Occipital lobe (tissue), 3 donors: ENCODE measurements at places on chromosomes 3 and 15. TPM values are rescaled to one million over a fixed set of nuclear protein-coding genes. Genes with fewer than 3 reads are reported as not detected.

The FAM81A gene
- 93.1 TPM for total RNA-seq

The GHRL gene
- total RNA-seq = not detected

The TRPM1 gene
- total RNA-seq = not detected

The TPRA1 gene
- total RNA-seq = 18.6 TPM

The CDHR4 gene
- total RNA-seq = not detected

The TM4SF18 gene
- total RNA-seq = 5.6 TPM

The LIPC gene
- 0.16 TPM for total RNA-seq

The DLL4 gene
- total RNA-seq = 4.8 TPM

The SPINK8 gene
- not detected for total RNA-seq

The XIRP1 gene
- total RNA-seq = not detected

The KIF7 gene
- 5.1 TPM for total RNA-seq

The FGF7 gene
- total RNA-seq = 0.31 TPM

The EXD1 gene
- total RNA-seq = 0.78 TPM

The SERINC4 gene
- not detected for total RNA-seq

The ERICH6 gene
- total RNA-seq = not detected

The PRR20G gene
- total RNA-seq = not detected

The CLDN16 gene
- under 0.01 TPM for total RNA-seq

The CYP1A2 gene
- total RNA-seq = not detected

The CIDEC gene
- not detected for total RNA-seq

The GAP43 gene
- 148 TPM for total RNA-seq

The ZBTB20 gene
- total RNA-seq = 62.7 TPM

The PIF1 gene
- 0.47 TPM for total RNA-seq

The GOLGA6L4 gene
- total RNA-seq = 3.4 TPM

The SLC6A1 gene
- 61.1 TPM for total RNA-seq

The SLC22A13 gene
- 0.94 TPM for total RNA-seq

The DOCK3 gene
- total RNA-seq = 42.6 TPM

The PRR23B gene
- total RNA-seq = not detected

The SLC28A1 gene
- total RNA-seq = not detected

The CCNB2 gene
- total RNA-seq = 4.4 TPM

The ZSCAN2 gene
- total RNA-seq = 32.6 TPM

The GOLGA6D gene
- not detected for total RNA-seq

The HTR3E gene
- not detected for total RNA-seq

The KBTBD13 gene
- total RNA-seq = not detected

The PIGZ gene
- 5.0 TPM for total RNA-seq

The INO80 gene
- 50.8 TPM for total RNA-seq
